GM23248 (cell line): ENCODE measurements at places on chromosomes 11 and 22. TPM values are rescaled to one million over a fixed set of nuclear protein-coding genes. Genes with fewer than 3 reads are reported as not detected.

DNA sequence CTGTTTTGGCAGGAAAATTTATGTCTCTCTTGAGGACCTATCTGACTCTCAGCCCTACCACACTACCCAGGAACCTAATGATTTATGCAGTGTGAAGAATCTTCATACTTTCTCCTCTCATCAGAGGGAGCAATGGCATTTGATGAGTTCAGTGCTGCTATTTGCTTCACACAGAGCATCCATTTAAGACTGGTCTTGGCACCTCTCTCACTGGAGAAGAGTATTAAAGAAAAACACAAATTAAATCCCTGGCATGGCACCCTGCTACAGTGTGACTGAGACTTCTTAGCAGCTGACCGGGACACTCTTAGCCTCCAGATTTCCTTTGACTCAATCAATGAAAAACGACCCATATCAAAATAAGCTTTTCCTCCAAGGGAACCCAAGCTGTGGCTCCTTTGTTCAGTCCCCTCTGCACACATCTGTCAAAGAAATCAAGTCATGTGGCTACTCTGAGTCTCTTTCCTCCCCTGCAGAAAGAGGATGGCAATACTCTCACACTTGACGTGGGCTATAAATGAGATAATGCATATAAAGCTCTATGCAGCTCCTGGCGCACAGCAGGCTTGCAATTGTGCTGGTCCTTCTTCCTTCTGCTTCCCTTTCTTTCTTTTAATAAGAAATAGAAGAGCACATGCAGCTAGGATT, 186.1 kb upstream of the E2F8 start:
- no peak for DNase-seq

DNA sequence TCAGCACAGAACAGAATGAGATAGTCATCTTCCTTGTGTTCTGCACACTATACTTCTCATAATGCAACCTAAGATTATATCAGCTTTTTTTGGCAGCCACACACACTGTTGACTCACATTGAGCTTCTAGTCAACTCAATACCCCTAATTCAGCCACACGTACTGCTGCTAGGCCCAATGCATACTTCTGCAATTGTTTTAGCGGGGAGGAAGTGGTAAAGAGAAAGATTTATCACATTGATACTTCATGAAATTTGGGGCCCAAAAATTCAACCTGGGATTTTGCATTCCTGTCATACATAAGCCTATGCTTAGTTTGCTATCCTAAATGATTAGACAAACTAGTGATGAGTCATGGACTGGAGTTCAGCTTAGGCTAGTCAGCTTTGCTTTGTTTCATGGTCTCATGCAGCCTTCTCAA, 8.6 kb upstream of the UPB1 start:
- DNase-seq, result peak; percentile 91

- DNase-seq, result no peak
Observed at GRCh38 chr11:79021601-79022000, 419.2 kb downstream of the TENM4 start.

GRCh38 chr22:30314915-30315314, 11.8 kb downstream of the TBC1D10A start:
- no peak for DNase-seq

- peak; percentile 81 for DNase-seq
Observed at GRCh38 chr11:13335319-13335718, 57.7 kb downstream of the BMAL1 start.

DNA sequence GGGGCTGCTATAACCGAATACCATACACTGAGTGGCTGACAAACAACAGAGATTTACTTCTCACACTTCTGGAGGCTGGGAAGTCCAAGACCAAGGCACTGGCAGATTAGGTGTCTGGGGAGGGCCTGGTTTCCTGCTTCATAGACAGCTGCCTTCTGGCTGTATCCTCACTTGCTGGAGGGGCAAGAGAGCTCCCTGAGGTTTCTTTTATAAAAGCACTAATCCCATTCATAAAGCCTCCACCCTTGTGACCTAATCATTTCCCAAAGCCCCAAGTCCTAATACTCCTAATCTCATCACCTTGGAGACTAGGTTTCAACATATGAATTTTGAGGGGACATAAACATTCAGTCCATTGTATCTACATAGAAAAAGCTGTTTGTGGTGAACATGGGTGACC, 131.8 kb downstream of the KIRREL3 start:
- no peak for DNase-seq

DNA sequence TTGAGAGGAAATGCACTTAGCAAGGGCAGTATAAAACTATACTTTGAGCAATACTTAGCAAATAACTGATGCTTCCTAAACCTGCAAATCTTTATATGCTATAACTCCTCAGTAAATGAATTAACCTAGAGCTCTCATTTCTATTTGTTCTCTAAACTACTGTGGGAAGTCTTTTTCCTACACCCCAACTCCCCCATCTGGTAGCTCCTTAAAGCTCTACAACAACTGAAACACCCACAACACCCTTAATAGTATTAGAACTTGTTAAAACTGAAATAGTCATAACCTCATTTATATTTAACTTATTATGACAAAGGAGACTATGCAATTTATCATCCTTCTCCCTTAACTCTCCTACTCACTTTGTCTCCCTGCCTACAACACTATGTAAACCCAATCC, 43.4 kb downstream of the GUCY1A2 start:
- peak; percentile 5 for DNase-seq

DNA sequence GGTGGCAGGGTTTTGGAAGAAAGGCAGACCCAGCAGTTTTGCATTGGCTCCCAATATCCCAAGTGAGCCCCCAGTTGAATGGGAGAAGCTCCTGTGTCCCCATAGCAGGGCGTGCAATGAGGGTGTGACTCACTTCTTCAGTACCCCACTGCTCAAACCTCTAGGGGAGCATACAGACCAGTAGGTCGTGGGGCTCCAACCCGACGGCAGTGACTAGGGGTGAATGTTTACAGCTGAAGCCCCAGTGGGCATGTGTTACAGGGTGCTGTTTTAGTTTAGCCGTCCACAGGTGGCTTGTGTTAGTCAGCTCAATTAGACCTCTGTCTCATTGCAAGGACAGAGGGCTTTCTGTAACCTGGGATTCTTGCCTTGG, 564.5 kb upstream of the CNTN5 start:
- no peak for DNase-seq

GRCh38 chr11:114416441-114416961, 16.0 kb downstream of the RBM7 start:
- DNase-seq, result peak; percentile 70

- no peak for DNase-seq
Observed at GRCh38 chr22:39204216-39204615, 40.6 kb downstream of the PDGFB start.

DNA sequence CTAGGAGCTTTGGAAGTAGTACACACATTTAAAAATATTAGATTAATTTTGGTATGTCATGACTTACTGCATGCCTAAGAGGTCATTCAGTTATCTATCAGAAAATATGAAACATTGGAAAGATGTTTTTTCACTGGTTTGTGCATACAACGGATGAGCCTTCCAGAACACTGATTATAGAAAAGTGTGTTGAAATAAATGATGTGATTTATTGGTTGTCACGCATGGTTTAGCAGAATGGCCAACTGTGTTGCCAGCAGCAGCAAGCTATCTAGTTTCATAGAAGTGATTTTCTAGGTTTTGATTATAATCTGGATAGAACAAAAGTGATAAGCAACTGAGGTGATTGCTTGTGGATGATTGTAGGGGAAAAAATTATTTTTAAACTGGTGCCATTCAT, 53.6 kb downstream of the DDX10 start:
- DNase-seq, result no peak

DNA sequence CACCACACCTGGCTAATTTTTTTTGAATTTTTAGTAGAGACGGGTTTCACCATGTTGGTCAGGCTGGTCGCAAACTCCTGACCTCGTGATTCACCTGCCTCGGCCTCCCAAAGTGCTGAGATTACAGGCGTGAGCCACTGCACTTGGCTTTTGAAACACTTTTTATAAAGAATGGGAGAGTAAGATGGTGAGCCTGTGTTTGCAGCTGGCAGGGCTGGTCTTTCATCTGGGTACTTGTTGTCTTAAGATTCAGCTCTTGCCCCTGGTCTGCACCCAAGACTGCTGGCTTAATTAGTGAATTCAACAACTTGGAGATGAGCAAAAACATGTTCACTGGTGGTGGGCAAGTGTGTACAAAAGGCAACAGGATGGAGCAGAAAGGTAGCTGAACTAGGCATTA, 4.0 kb downstream of the TSPAN18 start:
- DNase-seq, result no peak

DNA sequence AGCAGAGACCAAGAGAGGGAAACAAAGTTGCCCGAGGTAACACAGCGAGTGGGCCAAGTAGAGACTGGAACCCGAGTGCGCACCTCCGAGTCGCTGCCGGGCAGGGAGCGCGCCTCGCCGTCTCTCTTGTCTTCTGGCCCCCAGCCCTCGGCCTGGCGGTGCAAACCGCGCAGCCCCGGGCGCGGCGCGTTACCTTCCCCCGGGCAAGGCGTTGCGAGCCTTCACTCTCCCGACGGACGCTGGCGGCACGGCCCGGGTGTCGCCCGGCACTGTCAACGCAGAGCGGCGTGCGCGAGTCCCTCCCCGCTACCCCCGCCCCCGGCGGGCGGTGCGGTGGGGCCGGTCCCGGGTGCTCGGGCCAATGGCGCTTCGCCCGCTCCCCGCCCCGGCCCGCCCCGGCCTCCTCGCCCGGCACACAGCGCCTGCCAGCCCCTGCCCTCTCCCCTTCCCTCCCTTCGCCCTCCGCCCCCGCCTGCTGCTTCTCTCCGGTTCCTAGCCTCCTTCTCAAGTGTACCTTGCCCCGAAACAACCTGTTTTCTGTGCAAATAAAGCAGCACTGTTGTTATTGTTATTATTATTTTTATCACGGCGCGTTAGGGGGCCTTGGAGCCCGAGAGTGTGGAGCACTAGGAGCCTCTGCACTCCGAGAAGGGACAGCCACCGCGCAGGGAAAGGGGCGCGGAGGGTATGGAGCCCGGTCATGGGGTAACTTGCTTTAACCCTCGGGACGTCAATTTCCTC, at the start of gene SYTL2:
SYTL2 (minus strand) TSS at position 271 of the 741 bp plus-strand sequence. CDS start 53,416 bp downstream, outside the sequence.
- peak; percentile 62 for DNase-seq

DNA sequence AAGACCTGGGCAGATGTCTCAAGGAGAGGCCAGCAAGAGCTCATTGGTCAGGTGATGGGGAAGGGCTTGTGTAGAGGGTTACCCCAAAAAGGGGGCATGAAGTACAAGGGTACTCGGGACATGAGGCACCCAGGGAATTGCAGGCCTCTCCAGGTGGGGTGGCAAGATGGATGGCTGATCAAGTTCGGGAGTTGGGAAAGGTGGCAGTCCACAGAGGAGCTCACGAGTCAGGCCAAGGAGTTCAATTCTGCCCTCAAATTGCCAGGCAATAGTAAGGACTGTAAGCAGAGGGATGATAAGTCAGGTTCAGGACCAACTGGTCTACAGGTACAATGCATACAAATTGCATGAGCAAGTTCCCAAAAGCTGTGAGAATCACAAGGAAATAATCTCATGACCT, 42.3 kb upstream of the SLC25A1 start:
- DNase-seq, result no peak

DNA sequence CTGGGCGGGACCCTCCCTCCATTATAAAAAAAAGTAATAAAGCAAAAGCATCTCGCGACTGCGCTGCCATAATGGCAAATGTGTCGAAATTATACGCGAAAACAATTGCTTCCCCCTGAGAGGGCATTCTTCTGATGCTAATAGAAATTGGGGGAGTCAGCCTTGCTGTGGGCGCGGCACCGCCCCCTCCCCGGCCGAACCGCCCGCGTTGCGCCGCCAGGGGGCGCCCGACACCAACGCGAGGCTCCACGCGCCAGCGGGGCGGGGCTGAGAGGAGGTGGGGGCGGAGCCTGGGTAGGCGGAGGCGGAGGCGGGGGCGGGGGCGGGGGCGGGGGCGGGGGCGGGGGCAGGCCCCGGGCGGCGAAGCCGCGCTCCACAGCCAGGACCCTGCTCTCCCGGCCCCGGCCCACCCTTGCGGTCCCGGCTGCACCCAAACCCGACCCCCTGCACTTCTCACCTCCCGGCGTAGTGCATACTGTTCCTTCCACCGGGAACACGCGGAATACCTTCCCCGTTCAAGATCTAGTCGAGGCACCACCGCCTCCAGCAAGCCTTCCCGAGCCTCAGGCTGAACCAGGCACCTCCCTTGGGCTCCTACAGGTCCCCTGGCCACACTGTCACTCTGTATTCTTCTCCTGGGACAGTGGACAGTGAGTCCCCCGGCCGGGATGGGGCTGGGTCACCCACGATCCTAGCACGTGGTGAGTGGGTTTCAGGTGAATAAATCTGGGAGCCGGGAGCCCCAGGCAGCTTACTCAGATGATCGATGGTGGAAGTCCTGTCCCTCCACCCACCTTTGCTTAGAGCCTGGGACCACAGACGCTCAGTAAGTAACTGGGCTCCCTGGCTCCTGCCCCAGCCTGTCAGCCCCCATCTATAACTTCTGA, 15.5 kb upstream of the UPK3A start:
- DNase-seq, result peak; percentile 85

GRCh38 chr11:73972187-73972586, 10.5 kb downstream of the UCP2 start:
- no peak for DNase-seq

DNA sequence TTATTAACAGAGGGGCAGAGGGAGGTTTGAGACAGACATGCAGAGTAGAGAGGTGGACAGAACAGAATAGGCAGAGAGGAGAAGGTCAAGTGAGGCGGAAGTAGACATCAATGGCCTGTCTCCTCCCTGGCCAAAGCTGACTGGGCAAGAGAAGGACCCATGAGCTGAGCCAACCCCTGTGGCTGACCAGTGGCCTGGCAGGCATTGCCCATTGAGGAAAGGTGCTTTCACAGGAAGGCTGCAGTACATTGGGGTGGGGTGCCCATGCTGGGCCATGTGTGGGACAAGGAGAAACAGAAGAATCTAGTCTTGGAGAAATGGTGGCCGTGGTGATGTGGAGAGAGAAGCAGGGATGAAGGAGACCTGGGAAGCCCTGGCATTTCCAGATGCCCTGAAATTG, 76.0 kb downstream of the MYEOV start:
- DNase-seq, result no peak

DNA sequence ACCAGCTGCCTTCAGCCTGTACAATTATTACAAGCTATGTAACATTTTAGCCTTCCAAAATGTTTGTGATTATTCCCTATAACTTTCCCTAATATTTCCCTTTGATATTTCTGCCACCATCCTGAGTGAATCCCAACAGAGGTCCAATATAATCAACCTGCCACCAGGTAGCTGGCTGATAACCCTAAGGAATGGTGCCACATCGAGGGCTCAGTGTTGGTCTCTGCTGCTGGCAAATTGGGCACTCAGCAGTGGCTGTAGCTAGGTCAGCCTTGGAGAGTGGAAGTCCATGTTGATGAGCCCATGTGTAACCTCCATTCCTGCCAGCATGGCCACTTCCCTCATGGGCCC, 121.2 kb downstream of the ZNF280B start:
- DNase-seq, result no peak

Gene CCDC188
- total RNA-seq, result 0.76 and 1.8 TPM in 2 replicates

Gene NXPE1
- not detected in 2 replicates for total RNA-seq

Gene MAPK11
- total RNA-seq, result 9.8 and 12.3 TPM in 2 replicates

Gene IGSF22
- total RNA-seq, result not detected in 2 replicates

Gene PATL1
- total RNA-seq, result 9.6 and 12.5 TPM in 2 replicates

Gene HBE1
- total RNA-seq, result not detected in 2 replicates

Gene CD3E
- total RNA-seq, result not detected in 2 replicates

Gene PNPLA2
- total RNA-seq, result 35.2 and 38.7 TPM in 2 replicates

Gene MIAT
- 0.43 and 0.63 TPM in 2 replicates for total RNA-seq
